ENCODE measurements at places on chromosomes 16 and 17.

- no peak for DNase-seq
These were observed 18.9 kb downstream of the ARSG start for GRCh38 chr17:68310152-68310551.

GRCh38 chr17:81573794-81574642 is 21.9 kb upstream of the FAAP100 start:
- no peak for DNase-seq

DNA sequence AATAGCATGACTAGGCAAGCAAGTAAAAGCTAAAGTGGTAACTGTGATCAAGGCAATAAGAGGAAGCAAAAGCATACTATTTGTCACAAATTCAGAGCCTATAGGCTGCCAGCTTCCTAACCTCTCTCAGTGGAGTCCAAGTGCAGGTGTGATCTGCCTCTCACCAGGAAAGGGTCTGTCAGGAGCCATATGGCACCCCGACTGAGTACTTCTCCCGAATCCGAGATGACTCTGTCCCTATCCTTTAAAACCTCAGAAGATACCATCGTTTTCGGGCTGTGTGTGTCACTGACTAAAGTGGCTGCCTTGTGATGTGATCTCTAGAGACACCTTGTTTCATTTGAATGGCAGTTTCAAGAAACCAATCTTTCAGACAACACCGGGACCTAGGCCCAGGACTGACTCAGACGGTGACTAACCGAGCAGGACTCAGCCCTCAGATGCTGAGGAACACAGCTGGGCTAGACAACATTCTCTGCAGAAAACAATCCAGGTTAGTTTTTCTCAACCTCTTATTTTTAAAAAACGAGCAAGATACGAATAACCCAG is 63.6 kb downstream of the SMG6 start:
- no peak for DNase-seq

- no peak for DNase-seq
These were observed 53.7 kb downstream of the SNX20 start for GRCh38 chr16:50627419-50627818.

- DNase-seq, result no peak
These were observed 25.4 kb downstream of the CRHR1 start for GRCh38 chr17:45809499-45809898.

- DNase-seq, result no peak
These were observed 17.6 kb upstream of the NKD1 start for GRCh38 chr16:50530277-50531236.

DNA sequence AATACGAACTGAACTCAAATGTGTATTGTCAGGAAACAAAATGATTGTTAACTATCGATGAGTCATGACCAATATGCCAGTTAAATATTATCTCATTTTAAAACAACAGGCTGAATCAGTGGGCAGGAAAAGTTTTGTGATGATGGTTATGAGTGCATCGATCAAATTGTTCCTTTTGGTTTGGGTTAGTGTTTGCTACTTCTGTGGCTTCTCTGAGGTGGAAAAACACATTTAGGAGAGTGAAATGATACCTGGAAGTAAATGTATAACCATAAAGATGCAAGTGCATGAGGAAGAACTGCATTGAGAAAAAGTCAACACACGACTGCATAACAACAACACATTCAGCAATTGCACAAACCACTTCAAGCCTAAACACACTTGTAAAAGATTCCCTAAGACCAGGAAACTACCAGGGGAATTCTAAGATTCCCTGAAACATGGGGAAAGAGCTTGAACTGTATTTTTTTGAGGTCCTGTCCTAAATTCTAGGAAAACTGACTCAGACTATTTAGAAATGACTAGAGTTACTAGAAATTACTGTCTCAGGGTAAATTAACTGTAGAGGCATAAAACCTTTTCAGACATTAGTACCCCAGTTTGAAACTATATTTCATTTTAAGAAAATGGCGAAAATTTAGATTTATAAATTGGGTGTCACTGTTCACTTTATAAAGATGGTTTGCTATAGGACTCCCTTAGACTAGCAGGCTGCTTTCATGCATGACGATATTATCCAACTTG is 44.8 kb downstream of the CDYL2 start:
- DNase-seq, result no peak

- no peak for DNase-seq
These were observed 13.4 kb downstream of the C17orf78 start for GRCh38 chr17:37389160-37389559.

- no peak for DNase-seq
These were observed 78.8 kb upstream of the DOC2B start for GRCh38 chr17:260031-260791.

GRCh38 chr17:81207610-81208581 is 14.9 kb downstream of the CEP131 start:
- no peak for DNase-seq

All from SHP77 treated with DMSO at 0.1 percent for 48 hours (cell line).